ENCODE measurements at places on chromosomes 7 and 10.
A peak's percentile ranks its signal among the peaks of the same experiment; 100 is the strongest.

GRCh38 chr7:98110249-98111022 lies 3.8 kb downstream of the LMTK2 start:
- no peak for DNase-seq

- no peak for DNase-seq
These were observed 1.6 kb upstream of the SAMD9 start for GRCh38 chr7:93119191-93119905.

GRCh38 chr10:20281579-20281978 lies 465.3 kb downstream of the PLXDC2 start:
- DNase-seq: no peak

- no peak for DNase-seq
These were observed 71.2 kb downstream of the SHH start for GRCh38 chr7:155741082-155741481.

DNA sequence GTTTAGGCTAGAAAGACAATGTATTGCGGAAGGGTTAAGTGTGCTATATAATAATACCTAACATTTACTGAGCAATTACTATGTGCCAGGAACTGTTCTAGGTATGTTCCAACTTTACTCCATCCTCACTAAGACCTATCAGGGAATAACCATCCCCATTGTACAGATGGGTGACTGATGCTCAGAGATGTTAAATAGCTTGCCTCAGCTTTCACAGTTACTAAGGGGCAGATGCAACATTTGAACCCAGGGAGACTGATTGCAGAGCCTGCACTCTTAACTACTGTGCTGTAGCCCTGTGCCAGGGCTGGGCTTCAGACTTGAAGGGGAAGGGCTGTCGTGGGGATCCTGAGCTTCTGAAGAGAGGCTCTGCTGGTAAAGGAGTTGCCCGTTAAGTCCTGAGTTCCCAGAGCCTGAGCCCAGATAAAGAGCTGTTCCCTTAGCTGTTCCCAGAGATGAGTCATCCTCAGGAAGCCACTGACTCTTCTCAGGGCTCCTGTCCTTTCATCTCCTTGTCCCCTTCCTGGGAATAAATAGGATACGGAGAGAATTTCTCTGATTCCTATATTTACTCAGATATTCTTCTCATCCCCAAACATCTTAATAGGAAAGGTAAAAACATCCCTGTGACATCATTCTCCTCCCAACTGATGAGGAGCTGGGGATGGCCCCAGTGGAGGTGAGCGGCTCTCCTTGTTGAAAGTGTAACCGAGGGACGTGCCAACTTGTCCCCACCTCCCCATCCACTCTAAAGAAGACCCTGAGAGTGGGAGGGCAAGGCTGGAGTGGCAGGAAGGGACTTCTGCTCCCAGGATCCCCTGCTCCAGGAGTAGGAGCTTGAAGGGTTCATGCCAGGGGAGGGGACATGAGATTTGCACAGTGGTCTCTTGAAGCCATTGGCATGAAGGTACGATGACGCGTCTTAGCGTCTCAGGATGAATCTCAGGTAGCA lies 28.0 kb upstream of the HABP2 start:
- peak; percentile 13 for DNase-seq

DNA sequence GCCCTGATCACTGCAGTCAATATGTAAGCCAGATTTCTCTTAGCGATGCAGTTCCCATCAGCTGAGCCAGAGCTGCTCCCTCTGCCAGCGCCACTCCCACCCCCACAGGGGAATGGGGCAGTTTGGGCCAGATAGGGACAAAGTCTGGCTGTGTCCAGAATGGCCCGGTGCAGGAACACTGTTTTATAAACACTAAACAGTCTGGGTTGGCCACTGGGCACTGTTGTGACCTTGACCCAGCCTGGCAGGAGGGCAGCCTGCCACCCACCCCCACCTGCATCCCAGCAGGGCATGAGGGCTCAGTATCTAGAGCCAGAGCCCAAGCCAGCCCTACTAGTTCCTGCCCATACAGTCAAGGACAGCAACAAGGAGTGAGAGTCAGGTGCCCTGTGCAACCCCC lies 1.3 kb downstream of the OGDHL start:
- no peak for DNase-seq
